GM19239 (cell line): ENCODE measurements at places on chromosomes 12 and 14.

- no peak for DNase-seq
Observed at GRCh38 chr12:57469296-57470164, 9.9 kb downstream of the GLI1 start.

- DNase-seq: no peak
Observed at GRCh38 chr14:99644723-99645544, at the start of gene HHIPL1. HHIPL1 (plus strand) TSS chr14:99645129; CDS start chr14:99645208, 79 bp downstream.

DNA sequence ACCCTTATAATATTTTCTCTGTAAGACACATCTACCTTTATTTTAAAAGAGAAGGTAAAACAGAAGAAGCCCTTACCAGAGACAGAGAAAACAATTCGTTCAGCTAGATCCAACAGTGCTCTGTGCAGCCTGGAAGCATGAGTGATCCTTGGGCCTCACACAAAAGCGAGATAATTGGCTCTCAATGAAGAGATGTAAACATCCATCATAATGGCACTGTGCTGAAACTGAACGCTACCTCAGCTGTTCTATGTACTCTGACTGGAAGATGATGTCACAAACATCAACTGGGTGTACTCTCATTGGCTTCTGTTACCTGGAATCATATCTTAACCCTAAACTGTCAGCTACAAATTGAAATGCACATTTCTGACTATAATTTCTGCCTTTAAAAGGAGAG, at the start of gene MGAT4C:
TSS of gene MGAT4C (minus strand) at position 229 of the 400 bp plus-strand sequence.
- no peak for DNase-seq

GRCh38 chr12:32686340-32686739, 7.2 kb downstream of the DNM1L start:
- no peak for DNase-seq

GRCh38 chr12:104816845-104817503, 141.1 kb downstream of the SLC41A2 start:
- no peak for DNase-seq

DNA sequence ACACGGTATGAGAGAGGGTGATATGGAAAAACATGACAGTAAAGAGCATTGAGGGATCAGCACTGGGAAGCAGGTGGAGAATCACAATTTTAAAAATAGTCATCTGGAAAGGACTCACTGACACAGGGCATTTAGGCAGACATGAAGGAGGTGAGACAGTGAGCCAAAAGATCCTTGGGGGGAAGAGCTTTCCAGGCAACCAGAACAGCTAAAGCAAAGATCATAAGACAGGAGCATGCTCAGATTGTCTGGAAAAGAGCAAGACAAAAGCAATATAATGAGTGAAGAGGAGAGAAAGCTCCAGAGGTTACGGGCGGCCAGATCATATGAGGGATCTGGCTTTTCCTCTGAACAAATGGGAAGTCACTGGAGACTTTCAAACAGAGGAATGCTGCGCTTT, 63.9 kb downstream of the DENND5B start:
- no peak for DNase-seq

- DNase-seq: no peak
Observed at GRCh38 chr12:17661250-17661649, 428.7 kb downstream of the RERGL start.
